ENCODE measurements at places on chromosomes 7 and 10.

GRCh38 chr7:151807846-151808245, 69.1 kb downstream of the PRKAG2 start:
- DNase-seq, result no peak

GRCh38 chr7:125065546-125065945, 135.9 kb upstream of the POT1 start:
- DNase-seq, result no peak

DNA sequence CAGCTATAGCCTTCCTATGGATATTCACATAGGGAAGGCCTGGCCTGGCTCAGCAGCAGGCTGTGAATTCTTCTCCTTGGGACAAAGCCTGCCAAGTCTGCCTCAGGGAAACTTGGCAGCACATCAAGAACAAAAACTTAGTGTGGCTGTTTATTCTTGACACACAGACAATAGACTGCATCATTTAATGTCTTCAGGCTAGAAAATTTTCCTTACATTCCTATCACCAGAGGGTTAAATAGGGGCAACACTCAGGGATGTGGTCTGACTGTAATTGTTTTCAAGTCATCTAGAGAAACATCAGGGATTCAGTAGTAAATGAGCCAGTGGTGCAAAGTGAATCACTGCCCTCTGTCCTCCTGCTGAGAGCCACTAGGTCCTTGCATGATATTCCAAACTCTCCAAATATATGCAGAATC, 137.3 kb downstream of the SEMA3C start:
- DNase-seq, result no peak

- DNase-seq, result no peak
Measured at GRCh38 chr7:149071641-149072437, 18.7 kb downstream of the ZNF786 start.

DNA sequence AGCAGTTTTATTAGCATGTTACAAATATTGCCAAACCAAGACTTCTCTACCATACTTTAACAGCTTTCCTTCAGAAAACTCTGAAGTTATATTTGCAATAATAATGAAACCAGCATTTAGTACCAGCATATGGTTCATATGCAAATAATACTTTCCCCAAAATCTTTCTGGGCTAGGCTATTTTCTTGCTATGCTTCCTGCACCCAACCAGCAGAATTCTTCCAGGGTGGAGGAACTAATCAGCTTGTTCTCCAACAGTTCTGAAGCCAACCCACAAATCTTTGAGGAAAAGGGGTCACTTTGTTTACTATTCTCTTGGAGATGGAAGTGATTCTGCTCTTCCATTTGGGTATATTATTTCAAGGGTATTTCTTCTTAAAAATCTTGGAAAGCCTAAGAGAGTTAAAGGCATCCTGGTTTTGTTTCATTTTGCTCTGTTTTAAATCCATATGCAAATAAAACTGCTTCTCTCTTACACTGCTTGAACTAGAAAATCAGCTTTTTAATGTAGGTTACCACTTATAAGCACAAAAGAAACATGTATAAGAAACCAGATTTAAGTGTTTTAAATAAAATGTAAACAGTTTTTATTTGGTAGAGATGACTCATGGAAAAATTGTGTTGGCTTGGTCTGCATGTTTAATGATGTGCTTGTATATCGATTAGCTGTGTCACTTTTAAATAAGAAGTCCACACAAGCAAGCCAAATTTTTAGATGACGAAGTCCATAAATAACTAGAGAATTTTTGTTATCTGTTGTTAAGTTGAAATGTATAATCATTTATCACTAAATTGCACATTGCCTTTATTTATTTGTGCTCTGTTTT, 103.7 kb downstream of the HECTD2 start:
- DNase-seq, result no peak

- DNase-seq, result no peak
Measured at GRCh38 chr10:58662314-58662713, 149.6 kb downstream of the BICC1 start.

- no peak for DNase-seq
Measured at GRCh38 chr7:92589056-92589455, 1.1 kb downstream of the FAM133B start.

GRCh38 chr10:4370376-4370775, 455.6 kb upstream of the AKR1E2 start:
- DNase-seq, result no peak

Measured in esophagus squamous epithelium (tissue), 5 donors.